ENCODE measurements at places on chromosomes 2 and 18.

- no peak for DNase-seq
These were observed 352.0 kb upstream of the SLC8A1 start for GRCh38 chr2:40803900-40804299.

GRCh38 chr2:240479111-240479501, 43.6 kb downstream of the GPC1 start:
- no peak for DNase-seq

DNA sequence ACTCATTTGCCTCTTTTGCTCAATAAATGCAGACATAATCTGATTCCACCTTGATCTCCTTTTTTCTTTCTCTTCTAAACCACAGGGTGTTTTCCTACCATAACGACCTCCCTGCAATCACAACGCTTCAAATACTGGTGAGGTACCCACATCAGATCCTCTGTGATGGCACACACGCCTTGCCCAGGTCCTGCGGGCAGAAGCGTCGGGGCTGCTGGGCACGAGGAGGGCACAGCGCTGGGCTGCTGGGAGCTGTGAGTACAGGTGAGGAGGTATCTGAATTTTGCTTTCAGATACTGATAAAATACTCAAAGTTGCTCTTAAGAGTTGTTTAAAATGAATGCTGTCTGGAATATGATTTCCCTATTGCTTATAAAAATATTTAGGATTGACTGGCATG, 186.1 kb upstream of the PXDN start:
- DNase-seq: no peak

GRCh38 chr18:8741117-8741516, 35.8 kb downstream of the MTCL1 start:
- no peak for DNase-seq

GRCh38 chr18:40789286-40789685, 1165.7 kb upstream of the PIK3C3 start:
- no peak for DNase-seq

- DNase-seq: no peak
These were observed 348.0 kb downstream of the GPD2 start for GRCh38 chr2:156784020-156784701.

GRCh38 chr2:142878031-142878678, 691 bp downstream of the KYNU start:
- no peak for DNase-seq

GRCh38 chr18:5444847-5445246, 99.0 kb downstream of the EPB41L3 start:
- no peak for DNase-seq

- no peak for DNase-seq
These were observed 15.4 kb downstream of the IL1B start for GRCh38 chr2:112821142-112821541.

DNA sequence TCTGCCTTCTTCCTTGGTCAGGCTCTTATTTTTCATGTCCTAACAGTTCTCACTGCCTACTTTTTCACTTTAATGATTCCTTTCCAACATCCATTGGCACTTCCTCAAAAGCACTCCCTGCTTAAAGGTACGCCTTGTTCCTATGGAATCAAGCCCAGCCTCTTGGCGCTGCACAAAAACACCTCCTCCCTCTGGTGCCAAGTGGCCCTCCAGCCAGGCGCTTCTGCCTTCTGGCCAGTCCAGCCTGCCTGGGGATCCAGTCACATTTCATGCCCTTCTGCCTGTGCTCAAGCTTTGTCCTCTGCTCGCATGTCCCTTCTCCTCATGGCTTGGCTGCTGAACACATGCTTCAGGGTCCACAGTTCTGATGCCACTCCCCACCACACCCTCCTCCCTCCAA, 6.3 kb downstream of the TPRKB start:
- no peak for DNase-seq

GRCh38 chr2:161315380-161315779, 7.2 kb downstream of the PSMD14 start:
- no peak for DNase-seq

DNA sequence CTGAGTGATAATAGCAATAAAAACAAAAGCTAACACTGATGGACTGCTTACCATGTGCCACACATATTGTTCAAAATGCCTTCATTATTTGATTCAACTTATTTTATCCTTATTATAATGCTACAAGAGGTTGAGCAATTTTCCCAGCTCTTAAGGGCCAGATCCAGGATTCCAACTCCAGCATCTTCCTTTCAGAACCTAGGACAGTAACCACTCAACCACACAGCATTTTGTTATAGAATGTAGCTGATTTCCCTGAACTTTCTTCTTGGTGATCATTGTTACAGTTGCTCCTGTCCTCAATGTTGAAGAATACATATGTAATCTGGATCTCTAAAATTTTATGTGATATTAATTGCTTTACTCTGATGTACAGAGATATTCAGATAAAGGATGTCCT, 341.7 kb downstream of the PIK3C3 start:
- DNase-seq: no peak

DNA sequence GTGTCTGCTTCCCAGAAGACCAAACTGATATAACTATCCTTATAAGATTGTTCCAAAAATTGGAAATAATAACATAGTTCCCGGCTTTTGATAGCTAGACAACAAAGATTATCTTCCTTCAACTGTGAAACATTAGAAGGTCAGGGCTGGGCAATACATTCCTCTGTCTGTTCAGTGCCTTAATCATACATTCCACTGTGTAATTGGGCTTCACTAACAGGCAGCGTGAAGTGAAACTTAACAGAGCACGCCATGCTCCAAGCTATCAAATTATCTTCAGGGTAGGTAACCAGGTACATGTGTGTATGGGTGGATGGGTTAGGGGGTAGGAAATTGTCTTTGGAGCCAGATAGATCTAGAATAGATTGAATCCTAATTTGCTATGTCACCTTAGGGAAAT, 23.5 kb upstream of the ARL5A start:
- DNase-seq: no peak

DNA sequence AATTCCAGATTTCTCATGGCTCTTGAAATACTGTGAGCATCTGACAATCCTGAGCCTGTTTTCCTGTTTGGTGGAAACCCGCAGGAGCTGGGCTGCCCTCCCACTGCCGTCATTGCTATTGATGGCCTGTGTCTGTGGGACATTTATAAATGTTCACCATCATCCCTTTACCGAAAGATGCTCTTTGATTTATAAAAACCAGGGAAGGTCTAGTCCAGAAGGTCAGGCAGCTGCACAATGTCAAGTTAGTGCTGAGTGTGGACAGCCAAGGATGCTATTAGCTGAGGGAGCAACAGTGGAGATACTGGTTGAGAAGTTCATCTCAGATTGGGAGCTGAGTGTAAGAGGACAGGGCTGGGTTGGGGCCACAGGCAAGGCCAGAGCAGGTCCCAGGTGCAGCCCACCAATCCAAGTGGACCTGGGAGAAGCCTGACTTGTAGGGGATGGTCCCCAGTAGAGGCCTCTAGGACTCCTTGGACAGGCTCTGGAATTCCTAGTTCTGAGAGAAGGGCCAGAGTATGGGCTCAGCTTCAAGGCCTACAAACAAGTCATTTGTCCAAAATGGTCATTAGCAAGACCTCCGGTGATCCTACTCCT, 55.1 kb downstream of the COPS8 start:
- DNase-seq: no peak

DNA sequence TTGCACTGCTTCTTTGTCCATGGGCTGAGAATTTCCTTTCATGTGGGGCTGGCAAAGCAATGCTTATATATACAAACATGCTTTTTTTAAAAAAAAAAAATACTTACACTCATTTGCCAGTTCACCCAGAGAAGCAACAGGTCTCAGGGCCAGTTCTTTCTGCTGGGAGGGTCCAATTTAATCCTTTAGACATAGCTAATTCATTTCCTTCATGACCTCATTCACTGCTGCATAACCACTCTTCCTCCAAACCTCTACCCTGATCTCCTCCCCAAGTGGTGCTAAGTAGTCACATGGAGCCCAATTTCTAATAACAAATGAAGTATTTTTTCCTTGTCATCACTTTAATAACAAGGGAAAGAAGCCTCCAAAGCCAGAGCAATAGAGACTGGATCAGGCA, 17.1 kb upstream of the TMEM178A start:
- no peak for DNase-seq

- no peak for DNase-seq
These were observed 425.7 kb downstream of the LRATD1 start for GRCh38 chr2:15058015-15058720.

DNA sequence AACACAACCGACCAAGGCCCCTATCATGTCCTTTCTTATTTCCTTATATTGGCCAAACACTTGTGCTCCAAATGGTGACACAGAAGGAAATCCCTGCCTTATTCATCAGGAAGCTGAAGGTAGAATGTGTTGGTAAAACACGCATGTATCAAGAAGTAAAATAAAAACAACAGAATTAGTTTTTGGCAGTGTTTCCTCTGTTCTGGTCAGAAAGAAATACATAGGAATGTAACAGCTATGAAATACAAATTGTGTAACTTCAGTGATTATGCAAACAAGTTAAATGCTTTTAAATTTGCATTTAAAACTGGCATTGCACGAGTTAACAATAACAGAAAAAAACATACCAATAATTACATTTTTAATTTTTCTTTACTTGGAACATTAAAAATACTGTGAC, 19.3 kb downstream of the ST6GAL2 start:
- DNase-seq: no peak

GRCh38 chr2:18218160-18218933, 339.9 kb downstream of the KCNS3 start:
- no peak for DNase-seq

DNA sequence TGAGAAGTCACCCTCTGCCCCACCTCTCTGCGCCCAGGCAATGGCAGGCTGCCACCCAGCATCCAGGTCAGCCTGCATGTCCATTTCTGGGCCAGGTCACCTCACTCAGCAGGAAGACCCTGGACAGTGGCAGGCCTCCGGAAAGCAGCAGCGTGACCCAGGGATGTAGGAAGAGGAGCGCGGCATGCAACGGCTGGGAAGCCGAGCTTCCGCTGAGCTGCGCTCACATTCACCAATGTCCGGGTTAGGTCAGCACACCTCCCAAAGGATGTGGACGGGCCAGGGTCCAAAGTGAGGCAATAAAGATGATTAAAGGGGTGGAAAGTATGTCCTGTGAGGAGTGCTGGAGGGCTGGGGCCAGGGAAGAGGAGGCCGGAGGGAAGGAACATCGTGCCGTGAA, 174.5 kb downstream of the CTIF start:
- no peak for DNase-seq

- DNase-seq: no peak
These were observed 24.7 kb downstream of the PKDCC start for GRCh38 chr2:42072349-42073118.

- no peak for DNase-seq
These were observed 354.2 kb downstream of the EN1 start for GRCh38 chr2:118493213-118493612.

DNA sequence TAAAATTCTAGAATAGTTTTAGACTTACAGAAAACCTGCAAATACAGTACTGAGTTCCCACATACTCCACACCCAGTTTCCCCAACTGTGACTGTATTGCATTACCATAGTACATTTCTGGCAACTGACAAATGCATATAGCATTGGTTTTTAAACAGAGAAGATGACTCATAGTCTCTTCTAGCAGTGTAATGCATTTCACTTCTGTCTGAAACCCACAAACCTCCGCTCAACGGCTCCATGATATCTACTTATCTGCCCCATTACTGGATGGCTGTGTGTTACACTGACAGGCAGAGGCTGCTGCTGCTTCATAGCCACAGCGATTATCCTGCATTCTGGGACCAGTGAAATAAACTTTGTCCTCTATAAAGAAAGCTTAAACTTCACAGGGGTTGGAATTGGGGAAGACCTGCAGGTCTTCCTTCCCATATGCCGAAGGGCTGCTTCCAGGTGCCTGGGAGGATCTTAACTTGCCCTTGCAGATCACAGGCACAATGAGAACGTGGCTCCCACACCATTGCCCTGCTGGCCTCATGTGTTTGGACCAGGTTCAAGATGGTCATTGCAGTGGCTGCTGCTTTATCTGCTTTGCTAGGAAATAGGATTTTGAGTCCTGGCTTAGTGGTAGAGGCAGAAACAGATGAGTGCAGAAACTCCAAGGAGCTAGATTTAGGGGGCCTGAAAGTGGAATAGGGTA, 742.6 kb upstream of the HS6ST1 start:
- DNase-seq: no peak

DNA sequence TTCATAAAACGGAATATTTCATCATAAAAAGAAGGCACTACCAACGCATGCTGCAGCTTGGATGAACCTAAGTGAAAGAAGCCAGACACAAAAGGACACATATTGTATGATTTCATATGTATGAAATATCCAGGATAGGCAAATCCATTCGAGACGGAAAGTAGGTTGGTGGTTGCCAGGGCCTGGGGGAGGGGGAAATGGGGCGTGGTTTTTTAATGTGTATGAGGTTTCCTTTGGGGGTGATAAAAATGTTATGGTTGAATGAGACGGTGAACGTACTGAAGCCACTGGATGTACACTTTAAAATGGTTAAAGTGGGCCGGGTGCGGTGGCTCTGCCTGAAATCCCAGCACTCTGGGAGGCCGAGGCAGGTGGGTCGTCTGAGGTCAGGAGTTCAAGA, 20.0 kb upstream of the SPATA3 start:
- no peak for DNase-seq

DNA sequence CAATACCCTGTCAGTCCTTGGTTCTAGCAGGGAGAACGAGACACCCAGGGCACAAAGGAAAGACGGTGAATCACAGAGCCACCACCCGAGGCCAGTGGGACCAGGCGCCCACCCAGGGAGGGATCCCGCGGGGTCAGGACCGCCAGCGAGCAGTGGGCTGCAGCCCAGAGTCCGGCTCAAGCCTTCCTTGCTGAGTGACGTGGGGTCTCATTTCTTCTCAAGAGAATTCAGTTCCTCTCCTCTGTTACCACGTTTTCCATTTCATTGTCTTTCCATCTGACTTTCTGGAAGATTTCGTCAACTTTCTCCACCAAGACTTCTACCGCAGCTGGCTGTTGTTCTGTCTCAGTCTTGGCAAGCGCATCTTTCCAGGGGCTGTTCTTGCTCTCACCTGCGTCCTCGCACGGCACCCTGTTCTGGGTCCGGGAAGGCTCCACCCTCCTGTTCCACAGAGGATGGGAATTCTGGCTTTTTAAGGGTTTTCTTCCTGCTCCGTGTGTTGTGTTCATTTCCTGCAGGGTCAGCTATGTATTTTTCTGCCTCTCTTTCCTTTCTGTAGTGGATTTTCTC, 248.6 kb downstream of the NDUFA10 start:
- DNase-seq: no peak

GRCh38 chr2:58449286-58450010, 208.3 kb upstream of the FANCL start:
- no peak for DNase-seq

DNA sequence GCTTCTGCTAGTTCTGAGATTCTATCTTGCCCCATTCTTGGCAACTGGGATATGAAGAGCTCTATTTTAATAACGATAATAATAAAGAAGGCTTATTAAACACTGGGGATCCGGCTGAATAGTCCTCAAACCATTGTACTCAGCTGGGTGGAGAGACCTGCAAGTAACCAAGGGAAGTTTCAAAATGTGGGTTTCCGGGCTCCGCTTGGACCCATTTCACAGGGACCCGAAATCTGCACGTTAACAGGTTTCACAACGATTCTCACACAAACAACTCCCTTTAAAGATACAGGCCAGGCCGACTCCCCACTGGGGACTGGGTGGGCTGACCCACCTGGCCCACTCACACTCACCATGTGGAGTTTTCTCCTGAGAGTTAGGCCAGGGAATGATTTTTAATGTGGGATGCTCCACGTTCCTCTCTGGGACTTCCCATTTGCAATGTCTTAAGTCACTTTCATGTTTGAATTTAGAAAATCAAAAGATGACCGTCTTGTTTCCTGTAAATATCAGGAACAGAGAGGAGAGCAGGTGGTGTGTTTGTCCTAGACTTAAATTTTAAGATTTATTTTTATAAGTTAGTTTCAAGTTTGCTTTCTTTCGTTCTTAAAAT, 96.3 kb downstream of the SH3RF3 start:
- no peak for DNase-seq
